ENCODE measurements at places on chromosomes 4 and X.

DNA sequence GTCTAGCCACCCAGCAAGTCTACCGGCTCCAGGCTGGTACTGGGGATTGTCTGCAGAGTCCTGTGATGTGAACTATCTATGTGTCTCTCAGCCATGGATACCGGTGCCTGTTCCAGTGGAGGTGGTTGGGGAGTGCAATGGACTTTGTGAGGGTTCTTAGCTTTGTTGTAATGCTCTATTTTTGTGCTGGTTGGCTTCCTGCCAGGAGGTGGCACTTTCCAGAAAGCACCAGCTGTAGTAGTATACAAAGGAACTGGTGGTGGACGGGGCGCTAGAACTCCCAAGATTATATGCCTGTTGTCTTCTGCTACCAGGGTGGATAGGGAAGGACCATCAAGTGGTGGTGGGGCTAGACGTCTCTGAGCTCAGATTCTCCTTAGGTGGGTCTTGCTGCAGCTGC, 306.4 kb upstream of the POF1B start:
- no peak for DNase-seq
- H3K36me3 ChIP-seq, result no peaks in the 10 kb centered on the region
- no peaks in the 10 kb centered on the region for H3K27me3 ChIP-seq
- H3K4me3 ChIP-seq, result no peak overlapping the region

DNA sequence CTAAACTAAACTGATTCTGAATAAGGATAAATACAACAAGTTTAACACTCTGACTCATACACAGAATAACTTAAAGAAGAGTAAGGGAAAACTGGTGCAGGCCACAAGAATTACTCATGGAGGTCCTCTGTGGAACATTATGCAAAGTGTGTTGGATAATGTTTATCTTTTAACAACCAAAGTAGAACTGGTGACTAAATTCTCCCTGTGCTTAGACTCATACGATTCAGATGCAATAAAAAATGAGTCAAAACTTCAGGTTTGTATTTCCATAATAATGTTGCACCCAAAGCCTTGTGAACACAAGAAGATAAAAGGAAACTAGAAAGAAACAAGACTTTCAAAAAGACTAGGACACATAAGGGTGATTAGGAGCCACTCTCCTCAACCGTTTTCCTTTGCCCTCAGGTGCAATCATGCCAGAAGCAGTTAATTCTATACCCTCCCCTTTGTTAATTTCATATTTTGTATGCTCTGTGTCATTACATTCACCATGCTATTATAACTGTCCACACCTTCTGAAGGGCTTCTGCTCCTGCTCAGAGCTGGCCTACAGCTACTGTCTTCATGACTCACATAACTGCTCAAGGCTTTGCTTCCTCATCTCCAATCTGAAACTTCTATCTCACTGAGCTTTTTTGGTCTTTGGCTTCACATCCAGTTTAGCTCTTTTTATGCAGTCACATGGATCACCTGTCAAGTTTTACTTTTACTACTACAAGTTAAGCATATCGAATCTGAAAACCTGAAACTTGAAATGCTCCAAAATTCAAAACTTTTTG, 60.2 kb downstream of the KCNIP4 start:
- H3K4me1 ChIP-seq, result no peaks in the 10 kb centered on the region
- no peak overlapping the region for H3K4me3 ChIP-seq
- no peaks in the 10 kb centered on the region for H3K36me3 ChIP-seq
- no peak overlapping the region for H3K27ac ChIP-seq
- H3K27me3 ChIP-seq, result no peaks in the 10 kb centered on the region

- H3K4me1 ChIP-seq, result no peaks in the 10 kb centered on the region
- no peaks in the 10 kb centered on the region for H3K27me3 ChIP-seq
- no peaks in the 10 kb centered on the region for H3K36me3 ChIP-seq
- H3K27ac ChIP-seq, result no peak overlapping the region
Observed at GRCh38 chr4:95178938-95179337, 369.8 kb downstream of the UNC5C start.

GRCh38 chr4:90815569-90815968, 688.4 kb downstream of the CCSER1 start:
- no peaks in the 10 kb centered on the region for H3K4me1 ChIP-seq
- no peaks in the 10 kb centered on the region for H3K27me3 ChIP-seq
- no peaks in the 10 kb centered on the region for H3K36me3 ChIP-seq
- no peak overlapping the region for H3K4me3 ChIP-seq

GRCh38 chr4:40394236-40394635, 59.1 kb downstream of the CHRNA9 start:
- H3K4me3 ChIP-seq, result no peak overlapping the region
- no peaks in the 10 kb centered on the region for H3K36me3 ChIP-seq
- no peak for DNase-seq
- H3K4me1 ChIP-seq, result no peaks in the 10 kb centered on the region
